ENCODE measurements at places on chromosomes 16 and 17.

DNA sequence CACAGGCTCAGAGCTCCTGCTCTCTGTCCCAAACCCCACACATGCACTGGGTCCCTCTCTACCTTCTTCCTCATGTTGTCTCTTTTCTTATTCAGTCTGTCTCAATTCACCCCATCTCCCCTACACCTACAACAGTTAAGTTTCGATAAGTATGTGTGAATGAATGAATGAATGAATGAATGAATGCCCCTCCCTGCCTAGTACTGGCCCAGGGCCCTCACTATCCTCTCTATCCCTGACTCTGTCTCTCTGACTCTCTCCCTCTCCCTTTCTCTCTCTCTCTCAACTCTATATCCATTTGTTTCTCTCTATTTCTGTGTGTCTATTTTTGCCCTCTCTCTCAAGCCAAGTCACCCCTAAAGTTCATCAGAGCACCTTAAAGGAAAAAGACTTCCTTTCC lies 6.7 kb upstream of the KRT9 start:
- DNase-seq, result no peak
- H3K27me3 ChIP-seq, result no peaks in the 10 kb centered on the region
- no peaks in the 10 kb centered on the region for H3K36me3 ChIP-seq
- H3K4me1 ChIP-seq, result no peaks in the 10 kb centered on the region
- no peak overlapping the region for H3K27ac ChIP-seq
- no peak overlapping the region for H3K4me3 ChIP-seq

- no peak for DNase-seq
- H3K27ac ChIP-seq, result no peak overlapping the region
- H3K4me3 ChIP-seq, result no peak overlapping the region
- H3K4me1 ChIP-seq, result peaks cover 5% of the 10 kb centered on the region
- peaks cover 1% of the 10 kb centered on the region for H3K27me3 ChIP-seq
- no peaks in the 10 kb centered on the region for H3K36me3 ChIP-seq
These were observed 52.0 kb upstream of the TEKT3 start for GRCh38 chr17:15393414-15393813.

- H3K4me3 ChIP-seq, result no peak overlapping the region
- DNase-seq, result peak; percentile 77
- H3K27me3 ChIP-seq, result no peaks in the 10 kb centered on the region
- H3K4me1 ChIP-seq, result peaks cover 49% of the 10 kb centered on the region
- no peaks in the 10 kb centered on the region for H3K36me3 ChIP-seq
- peak overlapping the region; percentile 43 for H3K27ac ChIP-seq
These were observed 11.7 kb downstream of the ABCC1 start for GRCh38 chr16:15961060-15961511.

DNA sequence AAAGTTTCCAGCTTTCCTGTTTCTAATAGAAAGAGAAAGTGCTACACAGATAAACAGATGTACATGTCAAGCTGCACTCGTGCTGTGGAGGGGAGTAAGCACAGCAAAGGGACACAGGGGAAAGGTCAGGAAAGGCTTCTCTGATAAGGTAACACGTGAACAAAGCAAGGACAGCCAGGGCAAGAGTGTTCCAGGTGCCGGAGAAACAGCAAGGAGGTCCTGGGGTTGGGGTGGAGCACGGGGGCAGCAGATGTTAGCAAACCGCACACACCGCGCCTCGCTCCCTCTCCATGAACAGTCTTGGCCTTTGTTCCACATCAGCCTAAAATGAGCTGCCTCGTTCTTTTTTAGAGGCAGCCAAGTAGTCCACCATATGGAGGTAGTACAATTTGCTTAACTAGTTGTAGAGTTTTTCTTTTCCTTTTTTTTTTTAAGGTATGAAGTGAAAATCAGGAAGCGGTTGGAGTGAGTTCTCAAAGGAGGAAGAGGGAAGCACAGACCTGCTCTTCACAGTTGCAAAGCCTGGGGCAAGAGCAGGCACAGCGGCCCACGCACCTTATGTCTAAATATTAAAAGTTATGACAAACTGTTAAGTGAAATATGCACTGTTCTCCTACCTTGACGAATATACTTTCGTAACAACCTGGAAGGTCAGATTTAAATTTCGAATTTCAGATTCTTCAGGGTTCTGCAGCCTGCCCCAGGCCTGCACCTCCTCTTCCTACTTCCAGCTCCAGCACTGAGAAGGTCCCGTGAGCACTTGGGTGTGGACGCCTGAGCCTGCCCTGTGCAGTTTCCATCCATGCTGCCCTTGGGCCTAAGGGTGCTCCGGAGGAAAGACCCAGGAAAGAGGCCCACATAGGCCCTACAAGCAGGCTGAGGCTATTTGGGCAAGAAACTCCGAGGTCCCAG lies 41.5 kb upstream of the RPH3AL start:
- H3K27me3 ChIP-seq, result peaks cover 2% of the 10 kb centered on the region
- H3K36me3 ChIP-seq, result no peaks in the 10 kb centered on the region
- no peak for DNase-seq
- H3K27ac ChIP-seq, result no peak overlapping the region
- no peaks in the 10 kb centered on the region for H3K4me1 ChIP-seq
- no peak overlapping the region for H3K4me3 ChIP-seq

DNA sequence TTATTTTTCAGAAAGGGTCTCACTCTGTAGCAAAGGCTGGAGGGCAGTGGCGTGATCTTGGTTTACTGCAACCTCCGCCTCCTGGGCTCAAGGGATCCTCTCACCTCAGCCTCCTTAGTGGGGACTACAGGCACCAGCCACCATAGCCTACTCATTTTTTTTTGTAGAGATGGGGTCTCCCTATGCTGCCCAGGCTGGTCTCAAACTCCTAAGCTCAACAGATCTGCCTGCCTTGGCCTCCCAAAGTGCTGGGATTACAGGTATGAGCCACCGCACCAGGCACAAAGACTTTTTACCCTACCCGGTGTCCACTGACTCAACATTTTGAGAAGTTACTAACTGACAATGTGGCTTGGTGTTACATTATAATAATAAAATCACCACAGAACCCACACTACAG lies 7.2 kb downstream of the GRB2 start:
- no peaks in the 10 kb centered on the region for H3K27me3 ChIP-seq
- DNase-seq, result no peak
- H3K4me1 ChIP-seq, result peaks cover 14% of the 10 kb centered on the region

GRCh38 chr17:39192901-39193300 lies 4.6 kb downstream of the CACNB1 start:
- no peaks in the 10 kb centered on the region for H3K27me3 ChIP-seq
- H3K36me3 ChIP-seq, result peaks cover 17% of the 10 kb centered on the region
- DNase-seq, result no peak
- H3K27ac ChIP-seq, result no peak overlapping the region
- no peak overlapping the region for H3K4me3 ChIP-seq

- no peak for DNase-seq
- no peaks in the 10 kb centered on the region for H3K36me3 ChIP-seq
- no peaks in the 10 kb centered on the region for H3K27me3 ChIP-seq
- H3K4me3 ChIP-seq, result no peak overlapping the region
- H3K4me1 ChIP-seq, result no peaks in the 10 kb centered on the region
- no peak overlapping the region for H3K27ac ChIP-seq
These were observed 10.8 kb downstream of the TMEM114 start for GRCh38 chr16:8579559-8579958.

DNA sequence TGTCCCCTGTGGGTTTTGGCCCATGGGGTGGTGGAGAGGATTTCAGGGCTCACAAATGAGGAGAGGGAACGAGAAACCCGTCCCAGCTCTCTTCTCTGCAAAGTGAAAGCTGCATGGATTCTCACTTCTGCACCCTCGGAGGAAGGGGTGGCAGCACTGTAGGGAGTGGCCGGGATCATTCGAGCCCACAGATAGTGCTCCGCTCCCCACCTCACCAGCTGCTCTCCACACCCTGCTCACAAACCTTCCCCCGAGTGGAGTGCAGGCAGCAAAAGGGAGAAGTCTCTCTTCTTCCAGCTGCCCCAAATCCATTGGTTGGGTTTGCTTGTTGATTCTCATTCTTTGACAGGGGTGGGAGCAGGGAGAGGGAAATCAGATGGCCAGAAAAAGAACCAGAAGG lies 20.1 kb downstream of the STAT5A start:
- H3K4me1 ChIP-seq, result peaks cover 7% of the 10 kb centered on the region
- no peak for DNase-seq
- no peak overlapping the region for H3K4me3 ChIP-seq
- H3K27me3 ChIP-seq, result no peaks in the 10 kb centered on the region
- H3K27ac ChIP-seq, result no peak overlapping the region

- DNase-seq, result no peak
- peaks cover 7% of the 10 kb centered on the region for H3K4me1 ChIP-seq
- peaks cover under 1% of the 10 kb centered on the region for H3K27me3 ChIP-seq
These were observed 171.8 kb upstream of the WSCD1 start for GRCh38 chr17:5898406-5898805.

- no peak overlapping the region for H3K4me3 ChIP-seq
- H3K27ac ChIP-seq, result no peak overlapping the region
- peaks cover 3% of the 10 kb centered on the region for H3K4me1 ChIP-seq
These were observed 24.3 kb downstream of the WSB1 start for GRCh38 chr17:27318228-27318627.

DNA sequence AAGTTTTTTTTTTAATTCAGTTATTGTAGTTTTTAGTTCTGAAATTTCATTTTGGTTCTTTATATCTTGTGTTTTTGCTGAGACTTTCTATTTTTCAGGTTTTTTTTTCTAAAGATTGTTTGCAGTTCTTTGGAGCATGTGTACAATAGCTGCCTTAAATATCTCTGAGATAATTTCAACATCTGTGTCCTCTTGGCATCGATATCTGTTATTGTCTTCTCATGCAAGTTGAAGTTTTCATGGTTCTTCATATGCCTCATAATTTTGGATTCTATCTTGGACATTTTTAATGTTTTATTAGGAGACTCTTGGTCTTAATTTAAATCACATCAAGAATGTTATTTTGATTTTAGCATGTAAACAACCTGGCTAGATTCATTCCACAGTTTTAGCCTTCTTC lies 22.8 kb downstream of the COX11 start:
- H3K27ac ChIP-seq, result no peak overlapping the region
- H3K4me3 ChIP-seq, result no peak overlapping the region
- no peak for DNase-seq
- no peaks in the 10 kb centered on the region for H3K36me3 ChIP-seq
- peaks cover 7% of the 10 kb centered on the region for H3K4me1 ChIP-seq
- no peaks in the 10 kb centered on the region for H3K27me3 ChIP-seq

GRCh38 chr17:34351096-34351495 lies 5.2 kb upstream of the CCL13 start:
- no peak for DNase-seq
- H3K36me3 ChIP-seq, result no peaks in the 10 kb centered on the region
- H3K27ac ChIP-seq, result no peak overlapping the region
- H3K27me3 ChIP-seq, result peaks cover 4% of the 10 kb centered on the region

DNA sequence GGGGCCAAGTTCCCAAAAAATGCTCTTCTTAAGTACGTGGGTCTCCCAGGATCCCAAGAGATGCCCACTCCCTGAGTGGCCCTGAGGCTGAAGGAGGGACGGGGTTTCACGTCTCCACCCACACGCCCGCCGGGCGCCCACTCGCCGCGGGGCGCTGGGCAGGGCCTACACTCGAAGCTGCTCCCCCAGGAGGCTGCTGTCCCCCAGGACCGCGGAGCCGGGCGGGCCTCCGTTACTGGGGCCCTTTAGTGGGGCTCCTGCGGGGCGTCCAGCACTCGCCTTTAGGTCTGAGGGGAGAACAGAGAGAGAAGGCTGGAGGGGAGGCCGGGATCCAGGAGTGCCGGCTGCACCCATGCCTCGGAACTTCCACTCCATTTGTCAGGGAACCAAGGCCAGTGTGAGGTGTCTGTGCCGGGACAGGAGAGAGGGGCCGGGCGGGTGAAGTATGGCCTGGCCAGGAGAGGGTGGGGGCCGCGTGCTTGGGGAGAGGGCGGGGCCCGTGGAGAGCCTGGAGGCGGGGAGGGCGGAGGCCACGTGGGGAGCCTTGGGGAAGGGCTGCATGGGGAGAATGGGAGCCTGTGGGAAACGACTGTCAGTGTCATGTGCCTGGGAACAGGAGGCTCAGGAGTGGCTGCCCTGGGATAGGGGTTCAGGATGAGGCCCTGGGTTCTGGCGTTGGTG lies 18.8 kb downstream of the NUBP1 start:
- peaks cover 6% of the 10 kb centered on the region for H3K36me3 ChIP-seq
- no peak overlapping the region for H3K27ac ChIP-seq
- no peak overlapping the region for H3K4me3 ChIP-seq
- H3K4me1 ChIP-seq, result no peaks in the 10 kb centered on the region
- no peaks in the 10 kb centered on the region for H3K27me3 ChIP-seq

DNA sequence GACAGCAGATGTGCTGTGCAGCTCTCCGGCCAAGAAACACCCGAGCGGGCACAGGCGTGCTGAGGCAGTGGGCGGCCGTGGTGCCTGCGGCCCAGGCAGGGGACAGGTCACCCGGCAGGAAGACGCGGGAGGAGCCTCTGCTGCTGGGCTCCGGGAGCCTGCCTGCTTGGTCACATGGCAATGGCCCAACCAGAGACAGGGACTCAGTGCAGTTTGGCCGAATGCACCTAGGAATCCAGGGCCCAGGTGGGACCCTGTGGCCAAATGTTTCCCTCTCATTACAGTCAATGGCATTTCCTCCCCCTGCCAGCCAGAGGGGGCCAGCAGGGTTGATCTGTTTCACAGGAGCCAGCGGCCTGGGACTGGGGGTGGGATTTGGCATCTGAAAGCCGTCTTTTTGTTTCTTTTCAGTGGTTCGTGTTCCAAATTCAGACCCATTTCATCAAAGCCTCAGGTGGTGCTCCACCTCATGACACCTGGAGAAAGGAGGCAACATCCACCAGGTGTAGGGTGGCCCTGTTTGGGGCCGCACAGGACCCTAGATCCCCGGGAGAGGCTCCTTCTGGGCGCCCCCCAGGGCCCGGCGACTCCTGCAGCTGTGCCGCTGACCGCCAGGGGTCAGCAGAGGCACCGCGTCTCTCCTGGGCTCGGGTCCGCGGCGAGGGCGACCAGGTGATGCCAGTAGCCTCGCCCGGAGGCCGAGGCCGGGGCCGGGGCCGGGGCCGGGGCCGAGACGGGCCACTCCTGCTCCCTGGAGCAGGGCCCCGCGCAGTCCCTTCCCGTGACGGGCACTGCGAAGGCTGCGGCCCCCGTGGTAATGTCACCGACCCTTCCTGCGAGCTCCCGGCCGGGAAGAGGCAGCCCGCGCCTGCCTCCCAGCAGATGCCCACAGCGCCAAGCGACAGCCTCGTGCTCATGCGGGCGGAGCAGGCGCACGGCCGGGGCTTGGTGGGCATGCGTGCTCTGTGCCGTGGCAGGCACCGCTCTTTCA lies 118.5 kb downstream of the C16orf78 start:
- peak; percentile 34 for DNase-seq
- H3K27ac ChIP-seq, result no peak overlapping the region
- no peaks in the 10 kb centered on the region for H3K4me1 ChIP-seq
- H3K27me3 ChIP-seq, result no peaks in the 10 kb centered on the region
- H3K36me3 ChIP-seq, result no peaks in the 10 kb centered on the region
